ENCODE measurements at places on chromosomes 12 and 14. TPM values are rescaled to one million over a fixed set of nuclear protein-coding genes. Genes with fewer than 3 reads are reported as not detected.

The NDUFA9 gene
- total RNA-seq, result 136 TPM

The KRT85 gene
- not detected for total RNA-seq

DNA sequence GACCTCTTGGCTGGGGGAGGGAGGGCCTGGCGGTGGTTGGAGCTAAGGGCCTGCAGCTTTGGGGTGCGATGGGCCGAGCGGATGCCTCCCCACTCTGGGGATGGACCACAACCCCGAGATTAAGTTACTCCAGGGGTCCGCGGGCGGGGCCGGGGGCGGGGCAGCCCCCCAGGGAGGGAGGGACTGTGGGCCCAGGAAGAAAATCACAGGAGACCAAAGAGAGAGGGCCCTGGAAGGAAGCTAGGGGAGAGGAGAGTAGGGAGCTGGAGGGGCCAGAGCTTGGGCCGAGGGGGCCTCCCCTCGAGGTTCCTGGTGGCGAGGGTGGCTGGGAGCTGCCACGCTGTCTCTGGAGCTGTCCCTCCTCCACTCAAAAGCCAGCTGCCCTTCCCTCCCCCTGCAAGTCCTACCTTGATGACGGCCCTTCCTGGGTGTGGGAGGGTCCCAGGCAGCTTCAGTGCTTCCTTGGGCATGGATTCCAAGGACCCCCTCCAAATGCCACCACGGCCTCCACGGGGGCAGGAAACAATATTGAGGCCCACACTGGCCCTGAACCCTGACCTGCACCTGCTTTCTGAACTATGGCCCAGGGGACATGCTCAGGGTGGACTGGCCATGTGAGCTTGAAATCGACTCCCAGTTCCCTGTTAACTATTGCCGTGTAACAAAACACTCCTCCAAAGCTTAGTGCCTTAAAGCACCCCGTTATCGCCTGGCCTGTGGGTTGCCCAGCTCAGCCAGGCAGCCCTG is 610 bp upstream of the NUDT14 start:
- no peak for DNase-seq

DNA sequence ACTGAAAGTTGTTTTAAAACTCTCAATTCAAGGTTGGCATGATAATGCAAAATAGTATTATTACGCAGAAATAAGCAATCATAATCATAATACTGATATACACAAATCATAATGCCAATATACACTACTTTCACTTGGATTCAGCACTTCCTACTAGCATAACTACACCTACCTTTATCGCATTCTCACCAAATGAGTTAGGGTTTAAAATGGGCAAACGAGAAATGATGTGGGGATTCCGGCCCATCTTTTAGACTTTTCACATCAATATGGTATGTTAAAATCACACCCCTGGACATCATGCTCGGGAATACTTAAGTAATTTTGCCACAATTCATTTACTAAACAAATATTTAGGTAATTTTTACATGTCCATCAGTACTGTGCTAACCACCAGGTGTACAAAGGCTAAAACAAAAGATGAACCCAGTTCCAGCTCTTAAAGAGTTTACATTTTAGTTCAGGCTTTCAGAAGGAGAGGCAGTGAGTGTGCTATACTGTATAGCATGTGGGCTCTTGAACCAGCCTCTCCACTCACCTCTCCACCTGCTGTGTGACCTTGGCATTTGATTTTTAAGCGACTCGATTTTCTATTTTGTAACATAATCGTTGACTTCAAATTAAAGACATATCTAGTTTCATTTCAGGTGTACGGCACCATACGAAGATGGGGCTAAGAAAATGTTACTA is 1.1 kb upstream of the USP15 start:
- no peak for DNase-seq

GRCh38 chr14:58109744-58110143 is 42.3 kb downstream of the ARMH4 start:
- DNase-seq, result no peak

- DNase-seq, result no peak
Observed at GRCh38 chr12:78260976-78261375, 430.3 kb downstream of the NAV3 start.

DNA sequence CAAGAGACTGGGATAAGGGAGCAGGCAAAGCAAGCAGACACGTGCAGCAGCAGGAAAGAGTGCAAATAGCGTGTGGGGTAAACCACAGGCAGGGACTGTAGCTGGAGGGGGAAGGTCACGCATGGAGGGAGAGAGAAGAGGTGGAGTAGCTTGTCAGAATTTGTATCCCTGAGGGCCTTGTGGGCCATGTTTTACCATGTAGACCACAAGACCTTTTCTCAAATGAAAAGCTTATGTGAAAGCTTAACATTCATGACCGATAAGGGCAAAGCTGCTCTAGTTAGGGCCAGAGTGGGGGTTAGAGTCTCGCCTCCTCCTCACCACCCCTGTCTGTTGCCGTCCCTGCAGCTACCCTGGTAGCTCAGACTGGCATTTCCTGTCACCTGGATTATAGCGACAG is 152.9 kb upstream of the E2F7 start:
- DNase-seq, result no peak

DNA sequence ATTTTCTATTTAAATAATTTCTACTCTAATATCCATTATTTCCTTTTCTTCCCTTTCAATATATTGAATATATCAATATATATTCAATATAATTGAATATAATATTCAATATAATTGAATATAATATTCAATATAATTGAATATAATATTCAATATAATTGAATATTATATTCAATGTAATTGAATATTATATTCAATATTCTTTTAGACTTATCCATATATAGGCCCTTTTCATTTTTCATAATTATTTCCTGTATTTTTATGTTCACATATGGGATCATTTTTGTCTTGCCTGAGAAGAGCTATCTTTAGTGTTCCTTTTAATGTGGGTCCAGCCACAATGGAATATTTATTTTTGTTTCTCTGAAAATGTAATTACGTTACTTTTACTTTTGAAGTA is 88.9 kb upstream of the ESRRB start:
- DNase-seq, result no peak

DNA sequence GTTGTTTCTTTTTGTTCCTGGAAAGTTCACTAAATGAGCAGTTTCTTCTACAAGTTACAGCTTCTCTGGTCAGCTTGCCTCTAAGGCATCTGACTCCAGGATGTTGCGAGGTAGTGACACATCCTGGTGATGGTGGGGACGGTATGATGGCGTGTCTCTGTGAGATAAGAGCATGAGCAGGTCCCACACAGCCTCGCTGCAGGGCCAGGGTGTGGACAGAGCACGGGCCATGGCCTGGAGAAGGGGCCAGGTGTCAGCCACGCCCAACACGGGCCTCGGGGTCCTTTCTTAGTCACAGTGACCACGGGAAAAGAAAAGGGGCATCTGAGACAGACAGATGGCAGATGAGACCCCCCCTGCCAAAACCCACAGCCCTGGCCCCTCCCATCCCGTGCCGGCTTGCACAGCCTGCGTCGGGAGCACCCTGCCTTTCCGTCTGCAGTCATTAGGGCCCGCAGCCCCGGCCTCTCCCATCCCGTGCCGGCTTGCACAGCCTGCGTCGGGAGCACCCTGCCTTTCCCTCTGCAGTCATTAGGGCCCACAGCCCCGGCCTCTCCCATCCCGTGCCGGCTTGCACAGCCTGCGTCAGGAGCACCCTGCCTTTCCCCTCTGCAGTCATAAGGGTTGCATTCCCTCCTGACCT is 79.3 kb upstream of the DYNC1H1 start:
- DNase-seq, result no peak

DNA sequence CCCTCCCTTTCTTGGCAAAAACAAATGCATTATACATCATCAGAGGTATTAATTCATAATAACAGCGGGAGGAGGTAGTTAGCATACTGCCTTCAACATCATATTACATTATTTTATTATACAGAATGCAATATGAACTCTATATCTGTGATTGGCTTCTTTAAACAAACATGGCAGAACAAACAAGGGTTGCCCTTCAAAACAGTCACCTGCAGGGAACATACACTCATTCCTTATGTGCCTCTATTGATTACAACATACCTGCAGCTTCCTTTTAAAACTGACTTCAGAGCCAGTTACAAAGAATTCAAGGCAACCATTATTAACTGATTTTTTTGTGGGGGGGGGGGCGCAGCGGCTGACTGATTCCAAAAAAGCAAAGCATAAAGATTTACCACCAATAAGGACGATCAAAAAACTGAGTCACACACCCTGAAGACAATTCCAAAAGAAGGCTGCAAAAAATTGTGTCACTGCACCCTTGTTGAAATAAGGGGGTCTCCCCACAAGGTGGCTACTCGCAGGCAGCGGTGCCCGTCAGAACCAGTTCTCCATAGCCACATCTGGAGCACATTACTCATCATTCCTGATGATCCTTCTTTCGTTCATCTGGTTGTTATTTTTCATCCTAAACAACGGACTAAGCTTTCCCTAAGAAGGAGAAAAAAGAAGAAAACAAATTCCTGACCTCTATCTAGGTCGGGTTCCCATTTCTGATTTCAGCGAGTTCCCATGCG is 51.8 kb downstream of the SMUG1 start:
- DNase-seq, result no peak
